ENCODE measurements at places on chromosomes 2 and 18.

DNA sequence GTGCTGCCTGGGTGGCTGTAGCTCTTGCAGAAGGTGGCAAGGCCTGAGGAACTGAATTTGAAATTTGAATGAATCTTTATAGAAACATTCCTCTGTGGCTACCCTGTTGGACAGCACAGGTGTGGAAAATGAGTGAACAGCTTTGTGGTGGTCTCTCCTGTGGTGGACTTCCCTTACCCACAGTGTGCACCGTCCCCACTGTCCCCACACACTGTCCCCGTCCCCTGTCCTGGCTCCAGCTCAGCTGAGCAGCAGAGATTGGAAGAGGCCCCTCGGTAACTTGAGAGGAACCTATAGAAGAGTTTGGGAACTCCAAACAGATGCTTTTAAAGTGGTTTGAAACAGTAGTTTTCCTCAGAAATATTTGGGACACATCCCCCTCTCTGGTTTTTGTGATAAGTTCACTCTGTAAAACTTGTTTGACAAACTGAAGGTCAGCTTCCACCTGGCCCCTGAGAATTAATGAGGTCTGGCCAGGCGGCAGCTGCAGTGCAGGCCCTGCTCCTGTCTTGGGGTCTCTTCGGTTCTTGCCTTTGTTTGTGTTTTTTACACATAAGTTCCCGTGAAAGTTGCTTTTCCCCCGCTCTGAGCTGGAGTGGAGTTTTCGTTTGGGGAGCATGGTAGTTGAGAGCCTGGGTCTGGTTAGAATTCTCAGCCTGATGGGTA, 63.2 kb downstream of the ASAP2 start:
- DNase-seq, result no peak

DNA sequence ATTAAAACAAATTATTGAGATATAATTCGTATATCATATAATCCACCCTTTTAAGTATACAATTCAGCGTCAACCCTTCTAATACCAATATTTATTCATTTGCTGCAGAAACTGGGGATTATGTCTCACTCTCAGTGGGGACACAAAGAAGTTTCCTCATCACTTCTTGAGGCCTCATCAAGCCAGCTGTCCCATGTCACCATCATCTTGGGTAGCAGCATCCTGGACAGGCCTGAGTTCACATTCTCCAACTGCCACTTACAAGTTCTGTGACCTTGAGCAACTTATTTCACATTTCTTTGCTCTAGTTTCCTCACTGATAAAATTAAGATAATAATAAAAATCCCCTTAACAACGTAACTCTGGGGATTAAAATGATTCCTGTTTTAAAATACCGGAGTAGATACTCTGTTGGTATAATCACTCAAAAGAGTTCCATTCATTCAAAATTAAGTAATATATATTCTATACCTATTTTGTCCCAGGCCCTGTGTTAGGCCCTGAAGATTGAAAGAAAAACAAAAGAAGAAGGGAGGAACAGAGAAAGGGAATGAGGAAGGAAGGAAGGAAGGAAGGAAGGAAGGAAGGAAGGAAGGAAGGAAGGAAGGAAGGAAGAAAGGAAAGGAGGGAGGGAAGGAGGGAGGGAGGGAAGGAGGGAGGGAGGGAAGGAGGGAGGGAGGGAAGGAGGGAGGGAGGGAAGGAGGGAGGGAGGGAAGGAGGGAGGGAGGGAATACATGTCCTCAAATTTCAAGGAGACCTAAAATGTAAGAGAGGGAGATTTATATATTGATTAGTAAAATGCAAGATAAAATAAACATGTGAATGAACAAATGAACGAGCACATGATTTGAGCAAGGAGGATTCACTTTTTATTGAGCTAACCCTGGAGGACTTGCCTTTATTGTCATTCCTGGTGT, 42.4 kb downstream of the NCKAP5 start:
- DNase-seq, result no peak

- no peak for DNase-seq
These were observed 407.1 kb downstream of the SPAG16 start for GRCh38 chr2:213691351-213691750.

- no peak for DNase-seq
These were observed 17.7 kb upstream of the ARL5A start for GRCh38 chr2:151845884-151846283.

DNA sequence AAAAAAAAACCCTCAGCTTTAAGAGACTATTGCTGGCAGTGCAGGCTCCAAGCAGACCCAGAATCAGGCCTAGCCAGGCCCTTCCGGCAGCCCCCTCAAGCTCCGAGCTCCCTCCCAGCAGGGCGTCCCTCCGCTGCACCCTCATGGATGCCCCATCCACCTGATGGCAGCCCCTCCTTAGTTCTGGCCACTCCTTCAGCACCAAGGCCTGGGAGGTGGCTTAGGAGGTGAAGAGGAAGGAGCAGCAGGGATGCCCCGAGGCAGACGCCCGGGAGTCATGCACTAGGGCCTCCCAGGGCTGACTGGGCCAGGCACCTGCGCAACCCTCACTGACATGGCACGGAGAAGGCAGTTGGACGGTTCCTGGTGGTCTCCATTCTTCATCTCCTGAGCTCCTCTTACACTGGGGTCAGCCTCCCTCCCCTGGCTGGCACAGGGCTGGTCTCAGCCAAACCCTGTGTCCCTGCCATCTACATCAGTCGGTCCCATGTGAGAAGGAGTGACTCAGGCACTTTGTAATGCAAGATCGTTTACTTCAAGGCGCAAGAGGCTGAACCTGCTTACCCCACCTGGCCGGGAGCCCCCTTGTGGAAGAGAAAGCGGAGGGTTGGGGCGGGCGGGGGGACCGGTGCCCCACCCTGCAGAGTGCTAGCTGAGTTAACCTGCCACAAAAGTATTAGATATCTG, 53.5 kb upstream of the ID2 start:
- no peak for DNase-seq

DNA sequence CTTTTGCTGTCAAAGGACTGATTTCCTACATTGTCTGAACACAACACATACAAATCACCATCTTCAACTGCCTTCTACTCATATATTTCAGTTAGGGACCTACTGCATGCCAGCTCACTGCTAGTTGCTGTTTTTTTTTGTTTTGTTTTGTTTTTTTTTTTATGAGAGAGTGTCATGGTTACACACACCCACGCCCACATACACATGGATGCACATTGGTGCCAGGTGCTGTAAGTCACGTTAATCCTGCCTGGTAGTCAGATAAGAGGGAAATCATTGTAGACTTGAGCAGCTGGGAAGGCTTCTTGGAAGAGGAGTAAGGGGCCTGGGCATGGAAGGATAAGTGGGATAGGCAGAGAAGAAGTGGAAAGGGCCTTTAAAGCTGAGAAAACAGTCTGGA, 209.9 kb downstream of the TDRD15 start:
- DNase-seq, result no peak

DNA sequence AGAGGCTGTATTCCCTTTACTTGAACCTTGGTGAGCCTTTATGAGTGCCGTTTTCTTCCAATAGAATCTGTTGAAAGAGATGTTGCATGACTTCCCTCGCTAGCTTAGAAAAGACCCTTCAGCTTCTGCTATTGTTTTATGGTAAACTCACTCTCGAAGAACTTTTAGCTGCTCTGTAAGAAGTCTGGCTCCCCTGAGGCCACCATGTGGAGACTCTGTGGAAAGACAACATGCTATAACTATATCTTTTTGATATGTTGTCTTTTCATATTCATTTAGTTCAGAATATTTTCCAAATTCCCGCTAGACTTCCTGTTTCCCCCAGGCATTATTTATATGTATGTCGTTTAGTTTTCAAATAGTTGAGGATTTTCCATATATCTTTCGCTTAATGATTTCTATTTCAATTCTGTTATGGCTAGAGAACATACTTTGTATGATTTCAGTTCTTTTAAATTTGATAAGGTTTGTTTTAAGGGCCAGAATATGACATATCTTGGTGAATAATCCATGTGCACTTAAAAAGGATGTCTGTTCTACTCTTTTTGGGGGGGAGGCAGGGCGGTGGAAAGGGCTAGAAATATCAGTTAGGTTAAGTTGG, 64.1 kb downstream of the PTPN4 start:
- peak; percentile 44 for DNase-seq

GRCh38 chr18:59837586-59837985, 62.2 kb upstream of the PMAIP1 start:
- DNase-seq, result peak; percentile 62

Data from fibroblast of upper back skin (primary cell).